ENCODE measurements at places on chromosomes 12 and 14.

DNA sequence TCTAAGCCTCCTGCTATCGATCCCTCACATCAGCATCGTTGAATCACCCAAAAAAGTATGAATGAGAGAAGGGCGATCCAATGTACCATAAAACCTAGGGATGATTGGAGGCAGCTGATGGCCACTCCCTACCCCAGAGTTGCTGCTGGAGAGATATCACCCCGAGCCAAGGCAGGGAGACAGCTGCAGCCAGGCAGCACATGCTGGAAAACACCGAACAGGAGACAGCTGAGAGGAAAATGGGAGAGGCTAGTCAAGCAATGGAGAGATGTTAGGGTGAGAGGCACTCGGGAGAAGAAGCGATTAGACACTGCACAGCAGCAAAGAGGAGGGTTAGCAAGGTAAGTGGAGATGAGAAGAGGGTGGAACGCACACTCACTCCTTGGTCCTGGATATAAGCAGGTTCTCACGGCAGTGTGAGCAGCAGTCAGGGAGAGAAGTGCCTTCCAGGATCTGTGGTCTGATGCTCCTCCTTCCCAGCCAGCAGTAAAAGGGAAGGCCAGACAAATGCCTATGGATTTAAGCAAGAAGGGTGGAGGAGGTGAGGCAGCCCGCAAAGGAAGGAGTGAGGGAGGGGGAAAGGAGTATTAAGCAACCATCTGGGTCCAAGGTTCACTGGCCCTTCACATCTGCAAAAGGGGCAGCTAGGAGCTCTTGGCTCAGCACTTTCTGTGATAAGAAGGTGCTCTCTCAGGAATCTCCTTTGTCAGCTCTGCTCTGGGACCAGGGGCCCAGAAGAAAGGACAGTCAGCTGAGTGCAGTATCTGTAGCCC lies at the start of gene SLC7A7:
TSS of gene SLC7A7 (minus strand) at position 495 of the 773 bp plus-strand sequence. CDS start 2,037 bp downstream, outside the sequence.
- ATAC-seq = no peak

- no peak for ATAC-seq
Observed at GRCh38 chr12:114860969-114861368, 177.0 kb upstream of the TBX3 start.

DNA sequence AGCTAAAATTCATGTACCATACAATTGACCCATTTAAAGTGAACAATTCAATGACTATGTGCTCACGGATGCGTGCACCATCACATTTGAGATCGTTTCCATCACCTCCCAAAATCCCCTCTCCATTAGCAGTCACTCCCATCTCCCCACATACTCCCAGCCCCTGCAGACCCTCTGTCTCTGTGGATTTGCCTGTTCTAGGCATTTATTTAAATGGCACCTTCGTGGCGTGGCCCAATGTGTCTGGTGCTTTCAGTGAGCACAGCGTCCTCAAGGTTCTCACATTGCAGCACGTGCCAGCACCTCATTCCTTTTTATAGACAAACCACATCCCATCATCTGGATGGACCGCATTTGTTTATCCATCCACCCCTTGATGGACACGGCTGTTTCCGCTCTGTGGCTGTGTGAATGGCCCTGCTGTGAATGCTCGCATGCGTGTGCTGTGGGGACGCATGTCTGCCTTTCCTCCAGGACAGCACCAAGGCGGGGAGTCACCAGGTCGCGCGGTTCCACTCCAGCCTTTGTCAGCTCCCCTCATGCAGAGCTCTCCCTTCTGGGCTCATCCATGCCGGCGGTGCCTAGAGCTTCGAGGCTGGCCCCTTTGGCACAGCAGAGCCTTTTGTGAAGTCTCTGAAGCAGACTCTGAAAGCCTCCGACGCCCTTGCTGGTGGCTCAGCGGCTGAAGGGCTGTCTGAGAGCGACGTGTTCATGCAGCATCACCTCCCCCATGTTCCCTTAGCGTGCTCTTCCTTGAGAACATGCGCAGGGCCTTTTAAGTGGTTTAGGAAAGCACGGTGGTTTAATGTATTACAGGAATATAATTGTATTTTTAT lies 184.4 kb downstream of the KIF26A start:
- ATAC-seq = no peak

GRCh38 chr14:89351516-89352404 lies 65.3 kb downstream of the FOXN3 start:
- ATAC-seq = no peak

DNA sequence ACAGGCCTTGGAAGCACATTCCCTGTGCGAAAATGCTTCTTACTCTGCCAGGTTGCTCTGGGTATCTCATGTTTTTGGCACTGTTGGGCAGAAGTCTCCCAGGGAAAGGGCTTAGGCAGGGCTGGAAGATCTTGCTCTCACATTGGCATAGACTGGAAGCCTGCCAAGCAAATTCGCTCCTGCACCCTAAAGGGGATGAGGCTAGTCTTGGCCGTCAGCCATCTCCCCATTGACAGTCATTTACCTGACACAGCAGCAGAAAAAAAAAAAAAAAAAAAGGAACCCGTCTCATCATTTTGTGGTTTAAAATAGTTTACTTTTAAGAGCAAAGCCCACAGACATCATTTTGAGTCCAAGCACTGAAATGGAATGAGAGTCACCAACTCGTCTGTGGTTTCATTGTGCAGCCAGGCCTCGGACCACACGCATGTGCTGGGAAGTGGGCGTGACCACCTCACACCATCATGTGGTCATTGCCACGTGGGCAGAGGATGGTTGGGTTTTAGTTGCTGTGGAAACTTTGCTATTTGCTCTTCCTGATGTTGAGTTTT lies 84.8 kb downstream of the NRXN3 start:
- no peak for ATAC-seq

- no peak for ATAC-seq
Observed at GRCh38 chr12:80901661-80902060, 36.1 kb downstream of the LIN7A start.

DNA sequence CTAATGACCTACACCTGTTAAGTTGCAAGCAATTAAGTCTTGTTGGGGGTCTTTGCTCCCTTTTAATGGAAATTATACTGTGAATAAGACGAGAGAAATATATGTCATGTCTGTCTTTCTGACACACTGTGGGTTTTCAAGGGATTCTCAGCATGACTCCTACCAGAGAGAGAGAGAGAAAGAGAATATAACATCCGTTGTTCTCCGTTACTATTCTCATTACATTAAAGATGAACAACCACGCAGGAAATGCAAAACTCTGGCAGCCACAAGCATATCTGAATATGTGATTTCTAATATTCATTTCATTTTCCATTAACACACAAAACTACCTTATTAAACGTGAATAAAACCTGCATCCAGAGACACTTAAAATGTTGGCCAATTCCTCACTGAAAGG lies 67.3 kb upstream of the EGLN3 start:
- no peak for ATAC-seq

DNA sequence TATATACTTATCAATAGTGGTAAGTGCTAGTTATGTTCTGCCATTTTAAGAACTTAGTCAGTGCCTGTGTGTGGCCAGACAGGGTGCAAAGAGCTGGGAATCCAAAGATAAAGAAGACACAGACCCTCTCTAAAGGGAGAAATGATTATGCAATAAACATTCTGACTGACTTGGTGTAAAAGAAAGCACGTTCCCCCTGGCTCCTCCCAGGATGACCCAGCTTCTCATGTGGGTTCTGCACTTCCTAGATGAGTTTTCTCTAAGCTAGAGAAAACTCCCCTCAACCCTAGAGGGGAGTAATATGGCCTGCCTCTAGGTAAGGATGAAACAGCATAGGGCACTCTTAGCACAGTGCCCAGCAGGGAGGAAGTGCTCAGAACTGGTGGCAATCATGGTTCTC lies 231.2 kb downstream of the VRK1 start:
- no peak for ATAC-seq

DNA sequence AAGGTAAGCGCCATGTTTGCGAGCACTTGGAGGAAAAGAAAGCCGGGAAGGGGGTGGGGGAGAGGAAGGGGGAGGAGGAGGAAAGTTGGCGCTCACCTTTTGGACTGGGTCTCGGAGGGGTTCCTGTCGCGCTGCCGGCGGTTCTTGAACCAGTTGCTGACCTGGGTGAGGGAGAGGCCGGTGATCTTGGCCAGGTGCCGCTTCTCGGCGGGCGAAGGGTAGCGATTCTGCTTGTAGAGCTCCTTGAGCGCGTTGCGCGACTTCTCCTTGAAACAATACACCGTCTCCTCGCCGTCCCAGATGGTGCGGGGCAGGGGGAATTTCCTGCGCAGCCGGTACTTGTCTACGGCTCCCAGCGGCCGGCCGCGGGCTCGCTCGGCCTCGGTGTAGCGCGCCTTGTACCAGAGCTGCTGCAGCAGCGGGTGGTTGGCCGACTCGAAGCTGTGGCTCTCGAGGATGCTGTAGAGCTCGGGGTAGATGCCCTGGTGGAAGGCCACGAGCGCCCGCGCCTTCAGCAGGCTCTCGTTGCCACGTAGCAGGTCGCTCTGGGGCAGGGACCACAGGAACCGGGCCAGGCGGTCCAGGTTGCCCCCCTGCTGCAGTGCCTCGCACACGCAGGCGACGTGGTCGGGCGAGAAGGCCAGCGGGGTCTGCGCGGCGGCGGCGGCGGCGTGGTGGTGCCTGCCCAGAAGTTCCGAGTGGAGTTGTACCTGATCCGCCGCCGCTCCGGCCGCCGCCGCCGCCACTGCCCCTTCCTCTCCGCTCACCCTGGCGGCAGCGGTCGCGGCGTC lies 840 bp downstream of the SIX4 start:
- peak; percentile 49 for ATAC-seq

DNA sequence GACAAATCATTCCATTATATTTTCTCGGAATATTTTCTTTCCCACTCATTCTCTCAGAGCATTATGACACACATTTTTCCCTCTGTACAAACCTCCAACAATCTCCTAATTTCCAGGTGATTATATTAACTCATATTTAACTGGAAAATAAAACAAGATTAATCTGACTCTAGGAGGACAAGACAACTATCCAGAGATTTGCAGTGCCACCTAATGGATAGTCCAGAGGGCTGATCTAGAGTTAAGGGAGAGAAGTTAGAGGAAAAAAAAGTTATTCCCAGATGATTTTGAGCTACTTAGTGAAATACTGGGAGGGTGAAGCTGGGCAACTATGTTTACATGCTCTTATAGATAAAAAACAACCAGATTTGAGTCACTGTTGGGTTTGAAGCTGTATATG lies 161.7 kb downstream of the ALX1 start:
- ATAC-seq = peak; percentile 74

- no peak for ATAC-seq
Observed at GRCh38 chr12:108989376-108989775, 31.5 kb downstream of the SVOP start.

GRCh38 chr12:120751389-120751788 lies 25.8 kb downstream of the ACADS start:
- no peak for ATAC-seq

GRCh38 chr12:129886541-129886940 lies 17.3 kb downstream of the TMEM132D start:
- ATAC-seq = no peak

- no peak for ATAC-seq
Observed at GRCh38 chr14:101908795-101909194, 55.6 kb upstream of the DYNC1H1 start.

- peak; percentile 91 for ATAC-seq
Observed at GRCh38 chr12:125533434-125534029, 468.3 kb downstream of the AACS start.

DNA sequence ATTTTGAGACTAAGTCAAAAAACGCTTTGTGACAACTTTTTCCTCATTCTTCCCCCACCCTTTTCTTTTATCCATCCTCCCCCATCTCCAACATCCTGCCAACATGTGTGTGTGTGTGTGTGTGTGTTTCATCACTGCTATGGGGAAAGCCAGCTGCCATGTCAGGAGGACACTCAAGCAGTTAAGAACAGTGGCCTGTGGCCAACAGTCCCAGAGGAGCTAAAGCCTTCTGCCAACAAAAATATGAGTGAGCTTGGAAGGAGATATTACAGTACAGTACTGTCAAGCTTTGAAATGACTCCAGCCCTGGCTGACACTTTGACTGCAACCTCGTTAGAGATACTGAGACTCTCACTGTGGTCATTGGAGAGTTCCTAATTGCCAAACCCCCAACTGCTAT lies 5.0 kb upstream of the CSRP2 start:
- ATAC-seq = no peak

GRCh38 chr14:69547701-69548348 lies 26.8 kb downstream of the CCDC177 start:
- ATAC-seq = peak; percentile 73

DNA sequence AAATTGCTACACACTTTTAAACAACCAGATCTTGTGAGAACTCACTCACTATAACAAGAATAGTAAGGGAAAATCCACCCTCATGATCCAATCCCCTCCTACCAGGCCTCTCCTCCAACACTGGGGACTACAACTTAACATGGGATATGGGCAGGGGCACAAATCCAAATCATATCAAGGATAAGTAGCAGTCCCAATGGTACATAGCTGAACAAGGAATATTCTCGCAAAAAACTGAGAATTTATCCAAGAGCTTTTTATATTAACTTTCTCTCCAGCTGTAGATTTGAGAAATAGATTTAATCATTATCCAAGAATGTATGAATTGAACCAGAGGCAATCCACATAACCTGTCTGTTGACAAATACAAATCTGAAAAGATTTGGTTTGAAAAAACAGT lies 185.2 kb downstream of the TMTC3 start:
- ATAC-seq = no peak

GRCh38 chr12:13702381-13702780 lies 279.0 kb downstream of the GRIN2B start:
- ATAC-seq = no peak

- ATAC-seq = 0 out of 3 replicates have a peak, but pooled peaks have one; percentile 33
Observed at GRCh38 chr12:57270966-57271470, 20.0 kb upstream of the STAC3 start.

GRCh38 chr12:47274760-47275159 lies 195.0 kb upstream of the AMIGO2 start:
- no peak for ATAC-seq

- ATAC-seq = no peak
Observed at GRCh38 chr12:26466726-26467125, 271.4 kb downstream of the SSPN start.

DNA sequence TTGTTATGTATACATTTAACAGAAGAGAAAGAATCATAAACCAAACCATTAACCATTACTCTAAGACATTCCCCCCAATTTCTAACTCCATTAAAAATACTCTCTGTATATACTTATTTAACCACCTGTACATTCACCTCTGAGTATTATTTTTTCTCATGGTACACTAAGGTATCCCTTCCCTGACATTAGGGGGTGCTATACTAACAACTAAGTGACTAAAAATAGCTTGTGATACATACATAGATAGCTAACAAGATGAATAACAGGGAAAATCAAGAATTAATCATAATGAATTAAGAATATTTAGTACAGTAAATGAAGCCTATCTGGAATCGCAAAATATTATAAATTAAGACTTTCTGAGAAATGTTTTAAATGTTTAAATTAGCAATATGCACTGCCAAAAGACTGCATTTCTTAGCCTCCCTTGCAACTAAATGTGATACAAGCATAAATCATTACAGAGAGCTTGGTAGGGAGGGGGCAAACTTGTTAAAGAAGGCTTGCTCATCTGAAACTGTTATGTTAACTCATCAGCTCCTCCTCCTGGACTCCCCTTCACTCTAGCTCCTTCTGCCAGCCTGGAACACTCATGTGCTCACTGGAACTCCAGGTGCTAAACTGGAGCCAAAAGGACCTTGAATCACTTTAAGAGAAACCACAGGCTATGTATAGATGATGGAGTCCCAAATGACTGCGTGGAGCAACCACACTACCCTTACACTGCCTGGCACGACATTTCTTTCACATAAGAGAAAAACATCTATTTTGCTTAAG lies 14.9 kb downstream of the C2CD5 start:
- ATAC-seq = peak; percentile 72
